HFFc6 (cell line): ENCODE measurements at places on chromosomes 2 and 18. TPM values are rescaled to one million over a fixed set of nuclear protein-coding genes. Genes with fewer than 3 reads are reported as not detected.

TANC1 gene
- total RNA-seq = 22.7 to 25.9 TPM (median 23.1 TPM) in 3 replicates

KIAA2012 gene
- 0.21 and 0.31 TPM in 2 replicates for total RNA-seq

TBC1D8 gene
- total RNA-seq = 1.1 to 1.4 TPM (median 1.2 TPM) in 3 replicates

DSEL gene
- total RNA-seq = 72.3 to 77.7 TPM (median 76.7 TPM) in 3 replicates

GAL3ST2 gene
- total RNA-seq = 0.23 to 0.33 TPM (median 0.23 TPM) in 3 replicates

KCNE4 gene
- 5.0 to 10.2 TPM (median 7.9 TPM) in 3 replicates for total RNA-seq

DNA sequence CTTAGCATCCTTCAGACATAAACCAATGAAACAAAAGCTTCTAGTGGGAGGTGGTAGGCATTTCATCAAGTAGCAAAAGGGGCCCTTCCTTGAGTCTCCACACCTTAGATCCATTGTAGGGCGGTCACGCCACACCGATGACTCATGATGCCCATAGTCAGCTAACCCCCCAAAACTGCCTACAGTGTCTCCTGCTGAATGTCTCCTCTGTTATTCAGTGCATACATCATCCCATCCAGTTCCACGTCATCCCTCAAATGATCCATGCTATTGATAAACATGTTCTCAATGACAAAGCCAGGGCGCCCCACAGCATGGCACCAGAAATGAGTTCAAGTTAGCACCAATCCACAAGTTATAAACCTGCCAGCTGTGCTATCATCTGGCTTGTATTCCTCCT, 57.4 kb upstream of the ACKR3 start:
- H3K4me3 ChIP-seq = no peak overlapping the region
- DNase-seq = no peak
- no peaks in the 10 kb centered on the region for H3K4me1 ChIP-seq
- H3K27ac ChIP-seq = no peak overlapping the region
- H3K27me3 ChIP-seq = peaks cover 3% of the 10 kb centered on the region; the same call in 1 of the 2 replicates

DNA sequence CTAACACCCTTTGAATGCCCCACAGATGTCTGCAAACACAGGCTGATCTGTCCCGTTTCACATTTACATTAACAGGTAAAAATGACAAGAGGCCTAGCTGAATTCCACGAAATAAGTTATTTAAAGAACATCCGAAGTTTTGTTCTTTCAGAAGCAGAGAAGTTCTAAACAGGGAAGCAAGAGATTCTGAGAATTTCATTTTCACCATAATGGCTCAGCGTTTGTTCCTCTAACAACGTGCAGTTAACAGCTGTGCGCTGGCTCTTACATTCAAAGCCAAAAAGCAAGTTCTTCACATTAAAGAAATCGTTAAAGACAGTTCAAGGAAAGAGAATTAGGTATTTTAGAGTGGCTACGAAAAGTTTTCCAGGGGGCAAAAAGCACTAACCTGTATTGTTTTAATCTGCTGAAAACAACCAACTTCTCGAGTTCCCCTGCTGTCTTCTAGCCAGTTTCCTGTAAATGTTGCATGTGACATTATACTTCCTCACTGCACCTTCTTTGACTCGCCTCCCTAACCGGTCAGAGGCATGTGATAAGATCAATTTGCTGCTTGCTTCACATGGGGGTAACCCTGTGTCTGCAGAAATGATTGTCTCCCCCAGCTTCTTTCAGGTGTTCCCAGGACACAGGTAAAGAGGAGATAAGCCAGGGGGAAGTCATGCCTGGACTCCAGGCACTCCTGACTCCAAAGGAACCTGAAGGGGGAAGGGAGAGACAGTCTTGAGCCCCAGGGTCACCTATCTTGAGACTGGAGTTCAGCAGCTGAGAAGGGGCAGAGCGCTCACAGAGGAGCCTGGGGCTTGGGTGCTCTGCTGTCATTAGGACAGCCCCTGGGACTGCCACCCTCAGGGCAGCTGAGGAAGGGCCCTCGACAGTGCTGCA, 36.8 kb upstream of the WIPF1 start:
- H3K36me3 ChIP-seq = peaks cover 15% of the 10 kb centered on the region; the same call in 1 of the 2 replicates
- H3K4me3 ChIP-seq = peak overlapping the region; percentile 77
- peaks cover 77% of the 10 kb centered on the region for H3K4me1 ChIP-seq
- no peak for DNase-seq
- peak overlapping the region; percentile 94 for H3K27ac ChIP-seq

GRCh38 chr2:72427022-72427861, 279.6 kb upstream of the CYP26B1 start:
- no peak overlapping the region for H3K27ac ChIP-seq
- H3K27me3 ChIP-seq = no peaks in the 10 kb centered on the region; the same call in 1 of the 2 replicates
- H3K36me3 ChIP-seq = no peaks in the 10 kb centered on the region; the same call in 1 of the 2 replicates
- no peak for DNase-seq
- H3K4me3 ChIP-seq = no peak overlapping the region
- H3K4me1 ChIP-seq = peaks cover 6% of the 10 kb centered on the region; the same call in 1 of the 2 replicates

GRCh38 chr2:20573620-20574422, 77.1 kb downstream of the HS1BP3 start:
- peaks cover 58% of the 10 kb centered on the region for H3K4me1 ChIP-seq
- H3K36me3 ChIP-seq = no peaks in the 10 kb centered on the region
- DNase-seq = peak; percentile 29
- H3K4me3 ChIP-seq = no peak overlapping the region

DNA sequence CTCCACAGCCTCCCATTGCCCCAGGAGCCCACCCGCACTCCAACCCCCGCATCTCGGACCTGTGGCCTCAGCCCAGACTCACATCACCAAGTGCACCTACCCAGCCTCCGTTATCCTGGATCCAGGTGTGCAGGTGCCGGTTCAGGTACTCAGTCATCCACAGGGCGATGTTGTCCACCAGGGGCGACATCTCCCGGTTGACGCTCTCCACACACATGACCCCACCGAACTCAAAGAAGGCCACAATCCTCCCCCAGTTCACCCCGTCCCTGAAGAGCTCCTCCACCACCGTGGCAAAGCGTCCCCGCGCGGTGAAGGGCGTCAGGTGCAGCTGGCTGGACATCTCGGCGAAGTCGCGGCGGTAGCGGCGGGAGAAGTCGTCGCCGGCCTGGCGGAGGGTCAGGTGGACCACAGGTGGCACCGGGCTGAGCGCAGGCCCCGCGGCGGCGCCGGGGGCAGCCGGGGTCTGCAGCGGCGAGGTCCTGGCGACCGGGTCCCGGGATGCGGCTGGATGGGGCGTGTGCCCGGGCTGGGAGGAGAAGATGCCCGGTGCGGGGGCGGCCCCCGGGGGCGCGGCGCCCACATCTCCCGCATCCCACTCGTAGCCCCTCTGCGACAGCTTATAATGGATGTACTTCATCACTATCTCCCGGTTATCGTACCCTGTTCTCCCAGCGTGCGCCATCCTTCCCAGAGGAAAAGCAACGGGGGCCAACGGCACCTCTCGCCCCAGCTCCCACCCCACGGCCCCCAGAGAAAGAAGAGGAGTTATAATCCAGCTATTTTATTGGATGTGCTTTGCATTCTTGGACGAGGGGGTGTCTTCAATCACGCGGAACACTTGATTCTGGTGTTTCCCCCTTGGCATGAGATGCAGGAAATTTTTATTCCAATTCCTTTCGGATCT, 1.3 kb downstream of the BCL2 start:
- DNase-seq = no peak
- no peaks in the 10 kb centered on the region; the same call in 1 of the 2 replicates for H3K36me3 ChIP-seq
- peaks cover 35% of the 10 kb centered on the region for H3K4me1 ChIP-seq
- H3K27ac ChIP-seq = no peak overlapping the region
- H3K4me3 ChIP-seq = peak overlapping the region; percentile 93

GRCh38 chr2:180254872-180255271, 247.8 kb upstream of the CWC22 start:
- H3K27me3 ChIP-seq = no peaks in the 10 kb centered on the region; the same call in 1 of the 2 replicates
- DNase-seq = no peak
- H3K4me1 ChIP-seq = no peaks in the 10 kb centered on the region
- no peak overlapping the region for H3K27ac ChIP-seq
- no peaks in the 10 kb centered on the region for H3K36me3 ChIP-seq

DNA sequence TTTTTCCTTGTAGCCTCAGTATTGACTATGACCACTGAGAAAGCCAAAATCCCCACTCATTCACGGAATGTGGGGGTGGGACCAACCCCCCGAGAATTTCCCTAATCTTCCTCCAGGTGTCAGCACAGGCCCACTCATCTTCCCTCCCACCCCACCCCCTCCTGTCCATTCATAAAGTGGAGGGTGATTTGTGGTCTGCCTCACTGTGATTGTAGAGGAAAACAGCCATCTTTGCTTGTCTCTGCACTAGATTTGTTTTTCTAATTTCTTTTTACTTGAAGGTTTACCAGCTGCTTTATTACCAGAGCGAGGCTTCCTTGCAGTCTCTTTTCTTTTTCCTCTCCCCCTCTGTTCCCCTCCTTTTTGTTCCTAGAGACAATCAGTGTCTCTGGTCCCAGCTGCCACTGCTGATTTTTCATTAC, 171.8 kb downstream of the ICOS start:
- H3K4me1 ChIP-seq = peaks cover 19% of the 10 kb centered on the region
- H3K36me3 ChIP-seq = no peaks in the 10 kb centered on the region
- H3K4me3 ChIP-seq = no peak overlapping the region
- H3K27ac ChIP-seq = no peak overlapping the region

DNA sequence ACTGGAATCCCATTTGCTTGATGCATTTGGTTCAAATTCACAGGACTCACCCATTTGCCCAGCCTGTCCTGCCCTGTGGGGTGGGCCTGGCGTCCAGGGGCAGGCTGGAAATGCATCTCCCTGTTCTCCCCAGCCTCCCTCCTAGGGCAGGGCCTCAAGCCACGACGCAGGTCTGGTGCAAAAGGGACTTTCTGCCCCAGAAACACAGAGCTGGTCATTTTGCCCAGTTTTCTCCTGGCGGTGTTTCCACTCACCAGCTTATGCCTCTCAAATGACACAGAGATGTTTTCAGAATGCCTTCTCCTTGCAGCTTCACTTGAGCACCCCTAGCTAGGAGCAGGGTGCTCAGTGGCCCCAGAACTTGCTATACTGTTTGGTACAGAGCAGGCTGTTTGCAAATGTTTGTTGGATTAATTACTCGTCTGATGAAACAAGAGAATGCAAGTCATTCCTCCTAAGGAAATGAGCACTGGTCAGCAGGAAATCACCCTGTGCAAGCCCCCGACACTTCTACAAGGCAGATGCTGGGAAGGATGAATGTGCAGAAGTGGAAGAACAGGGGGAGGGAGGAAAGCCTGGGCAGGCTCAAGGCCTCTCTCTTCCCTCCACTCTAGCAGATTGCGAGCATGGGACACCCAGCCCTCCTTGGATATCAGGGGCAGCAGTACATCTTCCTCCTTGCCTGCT, 164.3 kb upstream of the APCDD1 start:
- no peaks in the 10 kb centered on the region; the same call in 1 of the 2 replicates for H3K36me3 ChIP-seq
- no peak overlapping the region for H3K4me3 ChIP-seq
- peak overlapping the region; percentile 30; the same call in 1 of the 2 replicates for H3K27ac ChIP-seq
- peaks cover 6% of the 10 kb centered on the region; the same call in 1 of the 2 replicates for H3K4me1 ChIP-seq
- no peak for DNase-seq

- DNase-seq = no peak
- H3K4me1 ChIP-seq = no peaks in the 10 kb centered on the region
- H3K27ac ChIP-seq = no peak overlapping the region
- H3K27me3 ChIP-seq = peaks cover 2% of the 10 kb centered on the region; the same call in 1 of the 2 replicates
Measured at GRCh38 chr2:3302751-3303582, 74.7 kb downstream of the EIPR1 start.

DNA sequence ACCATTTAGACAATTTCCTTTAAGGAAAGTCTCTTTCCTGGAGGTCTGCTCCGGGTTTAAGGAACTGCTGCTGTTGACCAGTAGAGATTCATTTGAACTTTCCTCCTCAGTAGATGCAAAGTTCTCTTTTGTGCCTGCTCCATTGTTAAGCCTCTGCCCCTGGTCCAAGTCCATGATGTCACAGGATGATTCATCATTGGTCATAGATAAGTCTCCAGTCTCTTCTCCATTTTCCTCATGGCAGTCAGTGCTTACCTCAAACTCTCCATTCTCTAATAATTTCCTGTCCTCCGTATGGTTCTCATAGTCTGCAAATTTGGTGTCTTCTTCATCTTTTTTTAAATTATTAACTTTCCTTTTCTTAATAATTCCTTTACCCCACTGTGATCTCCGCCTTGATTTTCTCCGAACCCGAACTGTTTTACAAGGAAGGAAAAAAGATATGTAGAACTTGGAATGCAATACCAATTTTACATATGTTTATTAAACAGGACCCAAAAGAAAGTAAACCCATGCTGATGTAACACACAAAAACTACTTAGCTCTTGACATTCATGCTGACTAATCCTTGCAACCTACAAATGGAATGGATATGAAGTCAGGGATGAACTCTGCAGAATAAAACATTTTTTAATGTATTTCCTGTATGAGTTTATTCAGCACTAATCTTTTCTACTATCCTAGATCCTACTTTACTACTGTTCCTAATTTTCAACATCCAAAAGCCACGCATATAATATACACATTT, 169.1 kb downstream of the ATAD2B start:
- H3K27ac ChIP-seq = peak overlapping the region; percentile 88
- DNase-seq = peak; percentile 75
- H3K4me1 ChIP-seq = peaks cover 65% of the 10 kb centered on the region
- H3K27me3 ChIP-seq = peaks cover 1% of the 10 kb centered on the region; the same call in 1 of the 2 replicates

DNA sequence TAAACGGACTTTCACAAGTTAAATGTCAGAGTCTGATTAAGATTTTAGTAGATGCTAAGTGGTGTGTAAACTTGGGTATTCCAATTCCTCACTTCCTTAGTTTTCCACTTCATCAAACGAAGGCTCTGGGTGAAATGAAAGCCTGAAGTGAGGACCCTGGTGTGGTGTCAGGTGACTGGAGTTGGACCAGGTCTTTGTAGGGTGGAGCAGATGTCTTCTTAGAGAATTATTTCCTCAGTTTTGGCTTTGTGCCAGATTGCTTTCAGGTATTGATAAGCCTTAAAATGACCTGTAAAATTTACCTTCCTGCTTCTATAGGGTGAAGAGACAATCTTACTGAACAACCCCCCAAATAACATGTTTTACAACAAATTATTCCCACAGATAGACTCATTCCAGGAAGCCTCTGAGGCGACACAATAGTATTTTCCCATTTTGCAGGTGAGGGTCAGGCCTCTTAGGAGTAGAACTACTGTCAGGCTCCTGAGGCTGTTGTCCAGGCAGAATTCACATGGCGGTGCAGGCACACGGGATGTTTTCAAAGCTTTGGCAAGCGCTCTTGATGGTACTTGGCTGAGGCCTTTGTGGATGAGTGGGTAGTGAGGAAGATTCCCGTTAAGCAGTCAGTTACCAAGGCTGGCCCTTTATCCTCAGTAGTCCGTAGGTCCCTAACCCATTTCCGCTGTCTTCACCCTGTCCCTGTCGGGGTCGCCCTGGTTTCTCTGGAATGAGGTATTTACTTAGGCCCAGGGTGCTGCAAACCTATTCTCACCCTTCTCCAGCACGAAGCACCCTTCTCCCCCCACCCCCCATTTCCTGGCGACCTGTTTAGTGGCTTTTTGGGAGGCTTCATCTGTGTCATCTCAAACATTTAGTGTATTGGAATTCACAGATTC, 6.6 kb downstream of the RPS7 start:
- no peak overlapping the region; the same call in 1 of the 2 replicates for H3K27ac ChIP-seq
- peaks cover 48% of the 10 kb centered on the region for H3K36me3 ChIP-seq
- no peak for DNase-seq
- H3K4me1 ChIP-seq = peaks cover 68% of the 10 kb centered on the region
- H3K27me3 ChIP-seq = peaks cover 3% of the 10 kb centered on the region; the same call in 1 of the 2 replicates
- no peak overlapping the region for H3K4me3 ChIP-seq

GRCh38 chr2:206482123-206482522, 38.8 kb downstream of the ADAM23 start:
- no peaks in the 10 kb centered on the region; the same call in 1 of the 2 replicates for H3K27me3 ChIP-seq
- H3K4me3 ChIP-seq = no peak overlapping the region
- H3K4me1 ChIP-seq = no peaks in the 10 kb centered on the region
- no peak overlapping the region for H3K27ac ChIP-seq
